Erythroblast (primary cell): ENCODE measurements at places on chromosomes 6 and 20.

DNA sequence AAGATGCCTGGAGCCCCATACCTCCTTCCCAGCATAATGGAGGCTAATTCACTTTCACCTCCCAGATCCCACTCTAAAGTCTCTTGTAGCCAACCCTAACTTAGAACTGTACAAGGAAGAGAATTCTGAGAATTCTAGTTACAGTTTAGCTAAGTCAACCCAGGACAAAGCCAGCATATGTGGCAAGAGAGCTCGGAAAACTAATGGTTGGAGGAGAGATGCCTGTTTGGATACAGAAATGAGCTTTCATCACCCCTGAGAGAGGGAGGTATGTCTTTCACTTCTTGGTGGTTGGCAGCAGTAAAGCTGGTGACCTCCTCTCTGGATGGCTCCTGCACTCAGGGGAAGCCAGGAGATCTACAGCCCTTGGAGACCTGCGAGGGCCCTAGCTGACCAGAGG, 252.6 kb upstream of the SUPT3H start:
- no peak for DNase-seq

- no peak for DNase-seq
Measured at GRCh38 chr6:137736048-137736818, 130.8 kb upstream of the TNFAIP3 start.

- DNase-seq: no peak
Measured at GRCh38 chr6:44926556-44926955, 401.6 kb upstream of the RUNX2 start.

GRCh38 chr6:15254070-15254975, 8.5 kb downstream of the JARID2 start:
- peak; percentile 49 for DNase-seq

- no peak for DNase-seq
Measured at GRCh38 chr6:90790058-90790457, 203.2 kb upstream of the MAP3K7 start.

DNA sequence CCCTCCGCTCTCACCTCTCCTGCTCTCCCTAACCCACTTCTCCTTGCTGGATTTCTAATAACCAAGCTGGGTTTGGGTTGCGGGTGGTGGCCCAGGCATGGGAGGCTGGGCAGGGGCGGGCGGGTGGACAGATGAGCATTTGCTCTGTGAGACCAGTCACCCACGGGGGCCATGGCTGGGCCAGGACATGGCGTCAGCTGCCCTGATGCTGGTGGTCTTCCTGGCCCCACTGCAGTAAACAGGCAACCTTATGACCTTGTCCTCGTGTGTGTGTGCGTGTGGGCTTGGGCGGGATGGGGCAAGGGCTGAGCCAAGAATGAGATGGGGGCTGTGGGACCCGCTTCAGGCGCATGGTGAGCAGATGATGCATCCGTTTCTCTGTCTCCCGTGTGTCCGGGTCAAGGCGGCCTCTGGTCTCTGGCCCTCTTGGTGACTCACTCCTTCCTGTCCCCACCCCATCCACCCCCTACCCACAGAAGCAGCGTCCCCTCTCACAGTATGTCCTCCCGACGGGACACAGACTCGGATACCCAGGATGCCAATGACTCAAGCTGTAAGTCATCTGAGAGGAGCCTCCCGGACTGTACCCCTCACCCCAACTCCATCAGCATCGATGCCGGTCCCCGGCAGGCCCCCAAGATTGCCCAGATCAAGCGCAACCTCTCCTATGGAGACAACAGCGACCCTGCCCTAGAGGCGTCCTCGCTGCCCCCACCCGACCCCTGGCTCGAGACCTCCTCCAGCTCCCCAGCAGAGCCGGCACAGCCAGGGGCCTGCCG, 41.4 kb upstream of the MYL9 start:
- DNase-seq: no peak

DNA sequence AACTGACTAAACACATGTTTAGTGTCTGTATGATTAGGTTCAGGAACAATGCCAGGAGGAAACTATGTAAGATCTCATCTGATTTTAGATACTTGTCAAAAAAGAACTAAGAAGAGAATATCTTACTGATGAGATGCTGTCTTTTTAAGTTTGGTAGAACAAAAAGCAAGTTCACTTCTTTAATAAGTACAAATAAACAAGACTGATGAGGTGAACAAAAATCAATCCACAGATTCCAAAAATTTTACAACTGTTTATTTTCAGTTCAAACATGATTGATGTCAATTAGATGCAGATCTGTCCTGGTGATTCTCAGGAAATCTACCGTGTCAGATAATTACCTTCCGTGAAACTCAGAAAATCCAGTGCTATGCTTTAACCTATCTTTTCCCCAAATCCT, 24.9 kb downstream of the EPHA7 start:
- DNase-seq: no peak

- DNase-seq: no peak
Measured at GRCh38 chr6:106807947-106808611, 166.4 kb downstream of the CD24 start.

- DNase-seq: no peak
Measured at GRCh38 chr20:1362484-1362883, 30.4 kb downstream of the FKBP1A start.

GRCh38 chr6:53360093-53360912, 11.6 kb upstream of the ELOVL5 start:
- DNase-seq: no peak

DNA sequence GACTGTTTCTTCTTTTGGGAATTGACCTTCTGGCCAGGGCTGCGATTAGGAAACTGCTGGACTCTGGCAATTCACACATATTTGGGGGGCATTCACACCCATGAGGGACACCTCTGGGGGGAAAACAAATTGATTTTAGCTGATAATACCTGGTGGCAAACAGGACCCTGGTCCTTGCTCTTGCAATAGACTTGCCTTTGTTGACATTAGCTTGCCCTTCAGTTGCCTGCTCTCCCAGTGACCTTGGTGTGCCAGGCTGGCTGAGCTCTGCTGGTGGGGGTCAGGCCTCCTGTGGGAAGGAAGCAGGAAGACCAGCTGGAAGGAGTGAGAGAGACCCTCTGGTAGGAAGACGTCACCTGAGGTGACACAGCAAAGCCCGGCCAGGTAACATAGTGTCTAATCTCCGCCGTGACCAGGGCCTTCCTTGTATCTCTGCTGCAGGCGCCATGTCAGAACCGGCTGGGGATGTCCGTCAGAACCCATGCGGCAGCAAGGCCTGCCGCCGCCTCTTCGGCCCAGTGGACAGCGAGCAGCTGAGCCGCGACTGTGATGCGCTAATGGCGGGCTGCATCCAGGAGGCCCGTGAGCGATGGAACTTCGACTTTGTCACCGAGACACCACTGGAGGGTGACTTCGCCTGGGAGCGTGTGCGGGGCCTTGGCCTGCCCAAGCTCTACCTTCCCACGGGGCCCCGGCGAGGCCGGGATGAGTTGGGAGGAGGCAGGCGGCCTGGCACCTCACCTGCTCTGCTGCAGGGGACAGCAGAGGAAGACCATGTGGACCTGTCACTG, 5.3 kb downstream of the CDKN1A start:
- DNase-seq: no peak

DNA sequence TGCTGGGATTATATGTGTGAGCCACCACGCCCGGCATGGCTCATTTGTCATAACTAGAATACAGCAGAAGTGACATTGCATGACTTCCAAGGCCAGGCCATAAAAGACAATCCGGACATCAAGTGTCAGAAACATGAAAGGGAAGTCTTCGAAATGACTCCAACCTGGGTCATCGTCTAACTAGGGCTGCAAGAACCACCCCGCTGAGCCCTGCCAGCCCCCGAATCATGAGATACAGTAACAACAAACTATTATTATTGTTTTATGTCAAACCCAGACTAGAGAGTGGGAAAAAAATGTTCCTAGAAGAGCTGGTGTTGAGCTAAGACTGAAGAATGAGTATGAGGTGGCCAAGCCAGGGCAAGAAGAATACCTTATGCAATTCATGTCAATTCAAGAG, 59.6 kb downstream of the ZNF217 start:
- DNase-seq: no peak

DNA sequence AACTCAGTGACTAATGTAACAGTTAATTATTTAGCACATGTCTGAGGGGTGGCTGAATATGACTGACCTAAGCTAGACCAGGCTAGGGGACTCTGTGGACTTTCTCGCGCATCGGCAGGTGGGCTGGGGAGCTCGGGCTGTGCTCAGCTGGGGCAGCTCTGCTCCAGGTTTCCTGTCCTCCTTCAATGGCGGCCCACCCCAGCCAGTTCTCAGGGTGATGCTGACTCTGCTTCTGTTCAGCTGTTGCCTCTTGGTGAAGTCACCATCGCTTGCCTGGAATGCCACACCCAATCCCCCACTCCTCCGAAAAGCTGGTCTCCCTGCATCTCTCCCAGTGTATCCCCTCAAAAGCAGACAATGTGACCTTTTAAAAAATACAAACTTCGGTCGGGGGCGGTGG, 20.0 kb downstream of the PPP1R3G start:
- DNase-seq: no peak

- no peak for DNase-seq
Measured at GRCh38 chr6:17859846-17860245, 127.6 kb downstream of the KIF13A start.

GRCh38 chr20:38864662-38865061, 59.2 kb downstream of the PPP1R16B start:
- DNase-seq: no peak

- peak; percentile 0 for DNase-seq
Measured at GRCh38 chr6:81023007-81023582, 729.4 kb downstream of the TENT5A start.

DNA sequence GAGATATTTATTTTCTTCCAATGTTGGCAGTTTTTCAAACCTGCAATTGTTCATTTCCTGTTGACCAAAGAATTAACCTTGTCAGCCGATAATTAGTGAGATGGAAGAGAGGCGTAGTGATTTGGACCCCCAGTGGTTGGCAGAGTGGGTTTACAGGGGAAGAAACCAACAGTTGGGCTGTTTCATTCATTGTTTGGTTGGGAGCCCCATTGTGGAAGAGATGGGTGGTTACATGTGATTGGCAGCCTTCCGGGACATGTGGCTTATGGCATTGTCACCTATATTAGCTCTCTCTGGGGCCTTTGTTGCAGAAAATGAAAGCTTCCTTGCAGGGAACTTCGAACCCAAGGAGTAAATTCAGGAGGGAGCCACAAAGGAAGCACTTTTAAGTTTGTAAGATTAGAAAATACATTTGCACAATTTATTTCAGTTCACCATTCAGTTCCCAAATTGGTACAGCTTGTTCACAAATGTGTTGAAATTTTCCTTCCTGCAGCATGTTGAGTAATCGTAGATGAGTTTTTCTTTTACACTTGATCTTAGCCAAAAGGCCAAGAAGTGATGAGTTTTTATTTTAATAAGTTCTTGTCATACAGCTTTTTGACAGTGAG, 50.3 kb upstream of the CDKAL1 start:
- DNase-seq: no peak

GRCh38 chr6:116316772-116317467, 37.2 kb upstream of the TSPYL1 start:
- DNase-seq: no peak

DNA sequence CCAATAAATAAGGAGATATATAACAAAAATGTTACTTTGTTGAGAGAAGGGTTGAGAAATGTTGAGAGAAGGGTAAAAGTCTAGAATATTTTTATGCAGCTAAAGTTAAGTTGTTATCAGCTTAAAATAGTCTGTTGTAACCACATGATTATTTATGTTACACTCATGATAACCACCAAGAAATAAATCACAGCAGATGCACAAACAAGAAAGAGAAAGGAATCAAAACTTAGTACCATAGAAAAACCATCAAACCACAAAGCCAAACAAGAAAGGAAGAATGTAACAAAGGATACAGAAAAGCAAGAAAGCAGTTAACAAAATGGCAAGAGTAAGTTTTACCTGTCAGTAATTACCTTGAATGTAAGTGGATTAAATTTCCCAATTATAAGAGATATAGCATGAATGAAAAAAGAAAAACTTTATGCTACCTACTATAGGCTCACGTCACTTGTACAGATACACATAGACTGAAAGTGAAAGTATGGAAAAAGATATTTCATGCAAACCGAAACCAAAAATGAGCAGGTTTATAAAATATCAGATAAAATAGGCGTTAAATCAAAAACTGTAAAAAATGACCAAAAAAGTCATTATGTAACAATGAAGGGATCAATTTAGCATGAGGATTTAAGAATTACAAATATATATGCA, 93.6 kb downstream of the STXBP5 start:
- no peak for DNase-seq

GRCh38 chr6:99282479-99283062, 66.9 kb downstream of the FAXC start:
- no peak for DNase-seq

DNA sequence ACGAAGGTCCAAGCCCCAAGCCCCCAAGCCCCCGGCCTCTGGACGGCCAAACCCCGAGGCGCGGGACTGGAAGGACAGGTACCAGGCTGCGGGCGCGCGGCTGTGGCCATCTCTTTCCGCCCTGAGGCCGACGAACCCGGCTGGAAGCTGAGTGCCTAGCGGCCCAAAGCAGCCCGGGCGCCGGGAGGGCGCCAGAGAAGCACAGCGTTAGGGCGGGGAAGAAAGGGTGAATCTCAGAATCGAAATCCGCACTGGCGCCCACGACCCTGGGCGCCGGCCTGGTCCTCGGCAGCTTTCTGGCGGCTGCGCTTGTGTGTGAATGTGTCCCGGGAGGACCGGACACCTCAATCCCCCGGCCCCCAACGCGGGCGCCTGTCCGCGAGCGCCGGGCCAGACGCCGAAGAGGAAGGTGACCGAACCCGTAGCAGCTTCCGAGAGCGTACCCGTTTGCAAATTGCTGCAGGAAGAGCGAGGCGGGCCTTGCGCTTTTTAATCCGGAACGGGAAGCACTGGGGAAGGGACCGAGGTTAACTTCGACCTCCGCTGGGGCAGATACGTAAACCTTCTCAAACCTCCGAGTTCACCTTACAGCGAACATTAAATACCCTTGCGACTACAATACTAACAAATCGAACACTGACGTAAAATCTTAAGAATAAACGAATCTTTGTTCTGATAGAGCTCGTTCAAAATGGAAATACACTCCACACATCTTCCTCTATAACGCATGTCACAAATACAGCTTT, 2.9 kb downstream of the NRN1 start:
- DNase-seq: no peak

DNA sequence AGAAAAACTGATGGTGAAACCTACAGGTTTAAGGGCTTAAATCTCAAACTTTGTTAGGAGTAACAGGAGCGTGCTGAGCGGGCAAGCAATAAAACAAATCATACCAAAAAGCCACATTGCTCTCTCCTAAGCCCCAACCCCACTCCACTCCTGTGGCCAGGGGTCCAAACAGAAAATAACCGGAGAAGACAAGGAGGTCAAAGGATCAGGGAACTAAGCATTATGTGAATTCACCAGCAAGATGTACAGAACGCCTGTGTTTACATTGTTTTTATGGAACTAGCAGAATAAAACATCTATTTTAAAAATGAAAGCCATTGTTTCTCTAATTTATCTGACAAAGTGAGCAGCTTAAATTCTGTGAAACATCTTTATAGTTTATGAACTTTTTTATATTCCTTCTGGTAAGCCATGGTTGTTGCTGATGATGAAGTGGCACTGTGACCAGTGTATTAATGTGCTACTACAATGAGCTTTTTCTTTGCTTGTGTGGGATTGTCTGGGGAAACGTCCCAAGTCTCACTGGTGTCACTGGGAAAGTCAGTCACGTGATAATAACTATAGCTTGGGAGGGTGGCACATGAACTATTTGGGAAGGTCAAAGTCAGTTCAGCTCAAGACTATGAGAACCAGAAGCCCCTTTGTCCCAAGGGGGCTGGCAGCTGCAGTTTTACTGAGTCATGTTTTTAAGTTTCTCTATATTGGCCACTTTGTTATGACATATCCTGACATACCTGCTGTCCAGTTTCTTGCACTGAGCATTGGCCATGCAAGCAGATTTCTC, 9.8 kb downstream of the FAM210B start:
- DNase-seq: no peak

- no peak for DNase-seq
Measured at GRCh38 chr20:60050193-60050947, 92.1 kb downstream of the CDH26 start.
